ENCODE measurements at places on chromosomes 4 and X.

DNA sequence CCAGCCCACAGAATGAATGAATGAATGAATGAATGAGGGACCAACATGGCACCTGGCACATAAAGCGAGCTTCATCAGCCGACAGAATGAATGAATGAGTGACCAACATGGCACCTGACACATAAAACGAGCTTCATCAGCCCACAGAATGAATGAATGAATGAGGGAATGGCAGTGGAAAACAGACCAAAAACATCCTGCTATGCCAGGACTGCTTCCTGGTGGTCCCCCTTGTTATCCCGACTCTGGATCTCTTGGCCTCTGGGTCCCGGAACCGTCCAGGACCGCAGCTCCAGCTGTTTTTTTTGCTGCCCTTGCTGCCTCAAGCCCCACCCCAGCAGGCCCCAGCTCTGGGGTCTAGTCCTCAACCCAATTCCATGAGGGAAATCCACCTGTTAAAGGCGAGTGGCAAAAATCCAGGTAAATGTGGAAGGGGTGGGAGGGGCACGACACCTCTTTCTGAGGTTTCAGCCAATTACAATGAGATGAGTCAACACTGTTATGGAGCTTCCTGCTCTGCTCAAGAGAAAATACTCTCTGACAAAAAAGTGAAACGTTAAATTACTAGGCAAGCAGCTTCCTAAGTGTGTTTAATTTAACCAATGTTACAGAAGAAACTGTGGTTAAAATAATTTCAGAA lies 72.0 kb upstream of the MTNR1A start:
- no peak for DNase-seq

DNA sequence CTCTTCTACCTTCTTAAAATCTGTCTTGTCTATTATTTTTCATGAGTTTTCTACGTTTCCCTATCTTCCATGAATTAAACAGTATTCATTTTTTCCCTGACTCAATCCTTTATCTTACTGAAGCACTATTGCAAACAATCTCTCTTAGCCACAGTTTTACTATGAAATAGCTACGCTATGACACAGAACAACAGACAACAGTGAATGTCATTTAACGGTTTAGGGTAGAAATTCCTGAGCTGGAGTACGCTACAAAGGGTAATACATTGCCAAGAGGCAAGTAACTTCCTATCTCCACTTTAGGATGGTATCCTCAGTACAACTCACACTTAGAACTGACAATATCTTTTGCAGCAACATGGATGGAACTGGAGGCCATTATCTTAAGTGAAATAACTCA lies 552.6 kb downstream of the INPP4B start:
- DNase-seq = no peak

DNA sequence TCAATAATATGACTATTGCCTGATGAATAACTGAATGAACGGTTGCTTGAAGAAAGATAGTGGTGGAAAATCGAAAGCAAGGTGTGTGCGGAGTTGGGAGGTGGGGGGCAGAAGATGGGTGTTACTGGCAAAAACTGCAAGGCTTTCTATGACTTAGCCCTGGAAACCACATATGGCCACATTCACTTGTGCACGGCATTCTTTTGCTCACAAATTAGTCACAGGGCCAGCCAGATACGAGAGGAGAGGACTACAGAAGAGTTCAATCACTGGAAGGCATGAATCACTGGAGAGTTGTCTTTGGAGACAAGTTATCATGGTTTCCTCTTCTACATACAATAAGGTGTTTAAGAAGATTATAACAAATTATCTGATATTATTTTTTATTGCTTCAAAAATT lies 626.5 kb upstream of the CPEB2 start:
- DNase-seq = no peak

DNA sequence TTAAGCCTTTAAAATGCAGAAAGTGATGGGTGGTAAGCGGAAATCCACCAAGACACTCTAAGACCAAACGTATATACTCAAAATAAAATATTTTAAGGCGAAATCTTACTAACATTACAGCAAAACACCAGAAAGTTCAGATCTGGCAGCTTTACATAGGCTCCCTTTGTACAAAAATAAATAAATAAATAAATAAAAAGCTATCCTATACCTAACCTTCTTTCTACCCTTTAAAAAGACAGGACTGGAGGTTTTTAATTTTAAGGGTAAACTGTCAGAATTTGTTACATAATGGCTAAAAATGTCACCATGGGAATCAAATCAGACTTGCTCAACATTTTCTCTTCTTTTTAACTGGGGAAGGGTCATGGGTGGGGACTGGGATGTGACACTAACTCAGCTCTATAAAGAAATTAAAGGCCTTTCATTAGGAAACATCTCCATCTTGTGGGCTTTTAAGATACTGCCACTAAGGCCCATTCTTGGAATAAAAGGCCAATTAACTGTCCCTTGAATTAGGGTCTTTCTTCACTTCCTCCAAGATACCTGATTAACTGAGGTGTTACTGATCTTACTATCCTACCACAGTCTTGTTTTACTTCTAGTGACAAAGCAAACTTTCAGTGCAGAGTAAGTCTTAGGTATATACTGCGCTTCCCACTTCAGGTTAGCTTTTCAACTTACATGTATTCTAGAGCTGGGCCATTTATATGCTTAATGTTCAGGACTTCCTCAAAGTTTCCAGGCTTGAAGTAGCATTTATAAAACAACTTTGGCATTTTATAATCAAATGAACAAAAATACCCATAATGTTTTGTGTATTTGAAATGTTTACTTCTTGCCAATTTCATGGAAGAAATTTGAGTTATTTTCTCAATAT lies 13.3 kb downstream of the HNRNPD start:
- no peak for DNase-seq

GRCh38 chr4:138599965-138600364 lies 357.8 kb upstream of the SLC7A11 start:
- DNase-seq = no peak

GRCh38 chr4:103026868-103027267 lies 7.4 kb upstream of the SLC9B1 start:
- no peak for DNase-seq

GRCh38 chr4:121189326-121190215 lies 25.4 kb upstream of the TNIP3 start:
- DNase-seq = peak; percentile 71

GRCh38 chrX:23435575-23435974 lies 100.9 kb downstream of the PTCHD1 start:
- no peak for DNase-seq

DNA sequence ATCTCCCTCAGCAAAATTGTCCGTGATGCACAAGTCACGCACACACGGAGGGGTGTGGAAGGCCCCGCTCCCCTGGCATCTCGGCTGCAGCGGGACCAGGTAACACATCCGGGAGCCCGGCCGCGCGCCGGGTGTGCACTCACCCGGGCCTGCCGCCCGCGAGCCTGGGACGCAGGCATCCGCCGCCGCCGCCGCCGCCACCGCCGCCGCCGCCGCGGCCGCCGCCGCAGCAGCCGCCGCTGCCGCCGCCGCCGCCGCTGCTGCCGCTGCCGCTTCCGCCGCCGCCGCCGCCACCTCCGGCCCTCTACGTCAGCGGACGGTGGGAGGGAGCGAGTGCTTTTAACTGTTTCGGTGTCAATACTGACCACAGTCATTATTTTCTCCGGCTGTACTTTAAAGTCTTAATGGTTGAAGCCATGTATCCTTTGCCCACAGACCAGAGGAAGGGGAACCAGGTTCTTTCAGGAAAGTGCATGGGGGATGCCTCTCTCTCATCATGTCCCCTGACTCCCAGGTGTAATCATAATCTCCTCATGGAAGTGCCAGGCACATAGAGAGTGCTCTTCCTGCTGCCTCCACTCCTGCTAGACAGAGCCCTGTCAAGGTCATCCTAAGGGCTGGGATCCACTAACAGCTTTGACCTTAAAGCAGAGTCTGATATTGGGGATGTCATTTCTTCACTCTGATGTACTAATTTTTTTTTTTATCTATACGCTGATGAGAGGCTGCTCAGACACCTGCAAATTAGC lies 38.0 kb downstream of the MAGEE2 start:
- peak; percentile 69 for DNase-seq

DNA sequence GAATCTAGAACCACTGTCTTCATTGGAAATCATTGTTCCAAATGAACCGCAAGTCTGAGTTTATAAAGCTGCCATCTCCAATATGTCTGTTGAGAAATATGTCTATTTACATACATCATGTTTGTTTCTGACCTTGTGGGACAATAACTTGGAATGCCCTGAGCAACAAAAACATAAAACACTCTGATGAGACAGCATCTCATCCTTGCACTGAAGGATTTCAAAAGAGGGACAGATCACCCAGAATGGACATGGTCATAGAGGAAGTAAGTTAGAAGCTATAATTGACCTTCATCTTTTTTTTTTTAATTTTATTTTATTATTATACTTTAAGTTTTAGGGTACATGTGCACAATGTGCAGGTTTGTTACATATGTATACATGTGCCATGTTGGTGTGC lies 22.5 kb downstream of the RXFP1 start:
- DNase-seq = no peak

DNA sequence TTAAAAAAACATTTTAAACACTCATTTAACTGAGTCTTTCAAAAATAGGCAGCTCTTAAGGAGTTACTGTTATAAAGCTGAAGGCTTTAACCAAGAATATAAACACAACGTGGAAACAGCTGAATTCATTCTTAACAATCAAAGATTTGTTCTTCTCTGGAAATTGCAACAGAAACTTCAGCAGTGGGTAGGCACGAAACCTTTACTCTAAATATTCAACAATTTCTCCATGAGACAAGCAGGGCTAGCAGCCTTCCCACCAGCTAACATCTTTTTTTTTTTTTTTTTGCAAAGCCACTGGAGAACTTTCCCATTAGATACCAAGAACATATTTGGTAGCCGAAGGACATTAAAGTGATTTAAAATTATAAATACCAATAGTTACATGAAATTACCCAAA lies 78.2 kb upstream of the PRSS48 start:
- no peak for DNase-seq

DNA sequence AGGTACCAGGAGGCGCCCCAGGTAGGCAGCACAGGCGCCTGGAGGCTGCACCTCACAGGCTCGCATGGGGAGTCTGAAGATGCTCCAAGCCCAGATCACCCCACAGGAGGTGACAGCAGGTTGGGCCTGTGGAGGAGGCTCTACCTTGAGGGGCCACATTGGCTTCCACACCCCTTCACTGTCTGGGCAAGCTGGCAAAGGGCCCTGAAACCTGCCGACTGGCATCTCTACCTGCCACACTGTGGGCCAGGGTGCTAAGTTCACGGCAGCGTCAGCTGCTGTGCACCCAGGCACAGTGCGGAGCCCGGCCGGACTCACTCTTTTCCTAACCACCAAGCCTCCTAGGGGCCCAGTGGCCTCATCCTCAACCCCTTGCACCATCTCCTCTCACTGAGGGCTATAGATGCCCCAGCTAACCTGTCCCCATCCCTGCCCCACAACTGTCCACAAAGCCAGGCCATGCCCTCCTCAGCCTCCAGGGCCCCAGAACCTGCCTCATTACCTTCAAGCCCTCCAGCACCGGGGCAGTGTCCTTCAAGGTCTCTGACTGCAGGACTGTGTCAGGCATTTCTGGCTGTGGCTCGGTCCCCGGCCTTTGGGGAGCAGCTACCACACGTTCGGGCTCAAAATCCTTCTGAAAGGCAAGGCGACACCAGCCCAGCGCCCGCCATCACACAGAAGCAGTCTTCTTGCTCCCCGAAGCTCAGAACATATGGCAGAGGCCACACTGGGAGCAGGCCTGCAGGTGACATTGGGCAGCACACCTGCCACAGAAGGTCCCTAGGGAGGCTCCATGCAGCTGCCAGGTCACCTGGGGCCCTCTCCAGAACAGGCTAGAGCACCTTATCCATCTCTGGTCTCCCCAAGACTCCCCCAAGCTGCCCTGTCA lies 28.8 kb downstream of the FGFR3 start:
- no peak for DNase-seq

DNA sequence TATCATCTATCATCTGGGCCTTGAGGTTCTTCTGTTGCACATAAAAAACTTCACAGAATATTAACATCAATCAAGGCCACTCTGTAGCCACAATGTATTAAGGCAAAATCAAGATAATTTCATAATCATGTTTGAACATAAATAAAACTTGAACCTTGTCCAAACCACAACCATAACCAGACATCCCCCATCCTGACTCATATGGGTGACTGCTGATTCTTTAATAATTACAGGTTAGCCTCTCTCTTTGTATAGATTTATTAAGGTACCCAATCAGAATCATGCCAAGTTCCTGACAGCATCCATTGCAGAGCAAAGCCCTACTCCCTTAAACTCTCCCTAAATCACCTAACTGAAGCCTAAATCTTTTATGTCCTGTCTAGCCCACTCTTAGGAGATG lies 16.7 kb upstream of the AREG start:
- DNase-seq = no peak

DNA sequence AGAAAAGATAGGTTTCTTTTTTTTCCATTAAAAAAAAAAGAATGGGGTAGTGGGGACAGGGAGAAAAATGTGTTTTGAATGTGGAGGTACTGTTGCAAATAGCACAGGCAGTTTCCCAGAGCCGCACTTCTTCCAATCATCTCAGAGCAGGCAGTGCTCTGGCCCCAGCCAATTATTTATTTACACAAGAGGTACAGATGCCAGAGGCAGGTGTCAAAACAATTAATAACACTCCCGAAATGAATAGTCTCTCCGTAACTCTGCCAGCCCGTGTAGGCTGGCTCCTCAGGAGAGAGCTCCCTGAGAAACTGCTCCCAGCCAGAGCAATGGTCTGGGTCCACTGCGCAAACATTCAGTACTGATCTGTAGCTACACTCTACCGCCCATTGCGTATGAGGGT lies 130.8 kb upstream of the IL1RAPL2 start:
- no peak for DNase-seq

DNA sequence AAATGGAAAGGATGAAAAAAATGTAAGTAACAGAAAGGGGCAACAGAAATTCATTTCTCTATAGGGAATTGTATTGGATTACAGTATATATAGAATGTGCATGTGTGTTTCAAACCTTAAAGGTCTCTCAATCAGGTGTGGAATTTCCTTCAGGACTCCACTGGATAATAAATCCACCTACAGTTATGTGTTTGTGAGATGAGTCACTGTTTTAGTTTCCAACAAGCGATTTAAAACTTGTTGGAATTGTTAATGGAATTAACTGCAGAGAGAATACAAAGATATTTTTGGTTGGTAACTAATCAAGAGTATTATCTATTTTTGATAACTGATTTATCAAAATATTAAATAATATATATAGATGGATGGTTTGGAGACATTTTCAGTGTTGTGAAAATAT lies 32.8 kb downstream of the CEP44 start:
- no peak for DNase-seq

Data from activated CD8-positive, alpha-beta memory T cell treated with anti-CD3 and anti-CD28 coated beads for 24 hours (primary cell).